ENCODE measurements at places on chromosomes 3 and 15.

DNA sequence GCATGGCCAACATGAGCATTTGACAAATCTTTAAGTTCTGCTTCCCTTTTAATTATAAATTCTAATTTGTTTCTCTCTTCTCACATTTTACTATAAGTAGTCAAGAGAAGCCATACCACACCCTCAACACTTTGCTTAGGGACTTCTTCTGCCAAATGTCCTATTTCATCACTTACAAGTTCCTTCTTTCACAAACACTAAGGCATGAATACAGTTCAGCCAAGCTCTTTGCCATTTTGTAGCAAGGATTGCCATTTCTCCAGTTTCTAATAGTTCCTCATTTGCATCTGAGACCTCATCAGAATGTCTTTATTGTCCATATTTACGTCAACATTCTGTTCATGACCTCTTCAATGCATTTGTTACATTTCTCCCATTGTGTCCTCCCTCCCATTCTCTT, 29.4 kb downstream of the SLC22A14 start:
- DNase-seq, result no peak

GRCh38 chr15:51085764-51086163, 8.9 kb downstream of the TNFAIP8L3 start:
- DNase-seq, result no peak

DNA sequence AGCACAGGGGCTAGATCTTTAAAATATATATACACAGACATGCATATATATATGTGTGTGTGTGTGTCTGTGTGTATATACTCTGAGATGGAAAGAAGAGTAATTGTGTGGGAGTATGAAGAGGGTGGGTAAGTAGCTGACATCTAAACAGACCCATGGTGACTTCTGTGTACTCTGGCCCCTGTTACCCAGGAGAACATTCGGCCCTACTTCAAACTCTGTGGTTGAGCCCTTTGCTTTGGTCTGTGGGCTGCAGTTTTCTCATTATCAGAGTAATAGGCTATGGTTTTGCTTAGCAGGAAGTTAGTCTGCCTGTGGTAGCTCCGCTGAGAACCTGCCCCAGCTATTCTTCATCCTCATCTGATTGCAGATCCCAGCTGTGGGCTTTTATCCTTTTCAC, 141.4 kb downstream of the RBPMS2 start:
- DNase-seq, result no peak

GRCh38 chr15:55676507-55676906, 66.4 kb downstream of the PRTG start:
- DNase-seq, result no peak

DNA sequence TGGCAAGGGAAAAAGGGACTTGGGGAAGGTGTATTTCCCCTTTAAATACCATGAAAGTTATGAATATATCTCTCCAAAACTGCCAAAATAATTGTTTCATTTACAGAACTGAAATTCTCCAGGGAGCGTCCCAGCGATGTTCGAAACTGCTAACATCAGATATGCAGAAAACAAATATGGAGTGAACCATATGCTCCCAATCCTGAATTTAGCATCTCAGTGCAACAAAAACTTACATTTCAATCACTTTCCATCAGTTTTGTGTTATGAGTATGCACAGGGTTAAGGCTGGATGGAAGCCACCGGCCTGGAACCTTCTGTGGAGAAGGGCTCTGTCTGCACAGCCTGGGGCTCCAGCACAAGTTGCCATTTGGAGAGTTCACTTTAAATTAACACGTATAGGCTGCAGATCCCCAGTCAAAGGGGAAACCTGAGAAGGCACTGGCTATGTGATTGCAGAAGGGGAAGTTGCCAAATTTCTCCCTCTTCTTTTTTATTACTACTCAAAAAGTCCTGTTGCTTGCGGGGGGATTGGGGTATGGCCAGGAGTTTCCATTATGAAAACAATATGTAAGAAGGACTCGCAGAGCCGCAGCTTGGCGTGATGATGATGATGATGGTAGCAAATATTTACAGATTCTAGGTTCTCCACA, 56.9 kb upstream of the FOXP1 start:
- DNase-seq, result no peak

GRCh38 chr15:40297356-40297755, 10.4 kb downstream of the PLCB2 start:
- DNase-seq, result no peak

DNA sequence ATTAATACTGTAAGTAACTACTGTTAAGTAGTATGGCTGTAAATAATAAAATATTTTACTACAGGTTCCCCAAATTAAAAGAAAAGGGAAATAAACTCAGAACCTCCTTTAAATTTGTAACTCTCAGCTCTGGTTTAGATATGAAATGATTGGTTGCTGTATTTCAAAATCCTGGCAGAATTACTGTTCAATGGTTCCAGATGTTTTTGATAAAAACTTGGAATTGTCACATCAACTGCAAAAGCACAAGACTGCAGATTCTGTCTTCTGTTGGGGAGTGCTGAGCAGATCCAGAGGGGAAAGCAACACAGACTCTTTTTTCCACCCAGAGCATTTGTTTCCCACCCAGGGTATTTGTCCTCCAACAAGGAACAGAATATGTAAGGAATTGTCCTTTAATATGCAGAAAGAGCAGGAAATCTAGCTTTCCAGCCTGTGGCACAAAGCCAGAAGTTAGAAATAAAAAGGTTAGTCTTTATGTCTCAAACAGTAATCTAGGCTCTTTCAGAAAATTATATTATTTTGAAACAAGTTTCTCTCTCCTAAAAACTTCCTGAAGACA, 178.1 kb downstream of the KLHL25 start:
- no peak for DNase-seq

Measured in stimulated activated CD4-positive, alpha-beta T cell treated with anti-CD3 and anti-CD28 coated beads, Interleukin-12 subunit alpha, Interleukin-12 subunit beta, amount 100 ng/mL, for 24 hours (primary cell).